ENCODE measurements at places on chromosomes 6 and 20.
A peak's percentile ranks its signal among the peaks of the same experiment; 100 is the strongest.

GRCh38 chr6:30829033-30829432, 55.3 kb upstream of the DDR1 start:
- no peak for DNase-seq

GRCh38 chr20:61263084-61263695, 11.1 kb downstream of the CDH4 start:
- DNase-seq, result no peak

DNA sequence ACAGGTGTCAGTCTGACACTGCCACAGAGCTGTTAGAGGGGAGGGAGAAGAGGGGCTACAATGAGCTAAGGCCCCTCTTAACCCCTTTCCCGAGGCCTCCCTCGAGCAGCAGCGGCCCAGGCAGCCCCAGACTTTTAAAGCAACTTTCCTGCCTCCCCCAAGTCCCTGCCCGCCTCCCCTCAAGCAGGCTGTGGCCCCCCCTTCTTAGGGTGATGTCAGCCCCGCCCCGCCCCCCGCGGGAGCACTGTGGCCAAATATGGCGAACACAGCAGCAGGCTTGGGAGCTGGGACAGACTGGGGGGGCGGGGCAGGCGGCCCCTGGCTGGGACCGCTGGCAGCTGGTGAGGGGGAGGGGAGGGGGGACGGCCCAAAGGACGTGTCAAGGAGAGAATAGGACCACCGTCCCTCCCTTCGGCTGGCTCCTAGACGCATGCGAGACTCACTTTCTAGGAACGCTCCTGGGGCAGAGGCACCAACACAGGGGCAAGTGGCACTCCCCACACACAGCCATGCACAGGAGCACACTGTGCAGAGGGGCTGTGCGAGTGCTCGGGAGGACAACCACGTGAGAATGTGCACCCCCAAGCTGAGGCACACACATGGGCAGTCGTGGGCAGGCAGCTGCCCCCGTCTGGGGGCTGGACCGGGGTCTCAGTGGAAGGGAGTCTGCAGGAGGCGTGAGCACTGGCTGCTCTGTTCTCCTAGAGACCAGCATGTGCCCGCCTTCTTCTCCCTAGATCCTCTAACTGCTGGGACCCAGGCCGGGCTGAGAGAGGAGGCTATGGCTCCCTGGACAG, 6.7 kb downstream of the TEAD3 start:
- no peak for DNase-seq

DNA sequence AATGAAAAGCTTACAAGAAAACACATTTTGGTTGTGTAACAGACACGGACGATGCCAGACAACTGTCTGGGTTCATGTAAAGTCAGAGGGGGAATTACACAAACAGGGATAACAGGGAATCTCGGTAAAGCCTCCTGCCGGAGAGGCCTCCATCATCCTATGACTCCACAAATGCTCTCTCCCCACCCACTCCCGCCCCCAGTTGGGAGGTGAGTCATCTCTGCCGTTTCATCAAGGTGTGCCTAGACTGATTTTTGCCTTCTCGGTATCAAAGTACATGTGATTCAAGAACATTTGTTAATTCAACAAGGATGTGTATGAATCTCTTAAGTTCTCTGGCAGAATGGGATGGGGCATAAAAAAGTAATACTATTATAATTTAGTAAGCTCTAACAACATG, 304.9 kb upstream of the PRDM1 start:
- no peak for DNase-seq

DNA sequence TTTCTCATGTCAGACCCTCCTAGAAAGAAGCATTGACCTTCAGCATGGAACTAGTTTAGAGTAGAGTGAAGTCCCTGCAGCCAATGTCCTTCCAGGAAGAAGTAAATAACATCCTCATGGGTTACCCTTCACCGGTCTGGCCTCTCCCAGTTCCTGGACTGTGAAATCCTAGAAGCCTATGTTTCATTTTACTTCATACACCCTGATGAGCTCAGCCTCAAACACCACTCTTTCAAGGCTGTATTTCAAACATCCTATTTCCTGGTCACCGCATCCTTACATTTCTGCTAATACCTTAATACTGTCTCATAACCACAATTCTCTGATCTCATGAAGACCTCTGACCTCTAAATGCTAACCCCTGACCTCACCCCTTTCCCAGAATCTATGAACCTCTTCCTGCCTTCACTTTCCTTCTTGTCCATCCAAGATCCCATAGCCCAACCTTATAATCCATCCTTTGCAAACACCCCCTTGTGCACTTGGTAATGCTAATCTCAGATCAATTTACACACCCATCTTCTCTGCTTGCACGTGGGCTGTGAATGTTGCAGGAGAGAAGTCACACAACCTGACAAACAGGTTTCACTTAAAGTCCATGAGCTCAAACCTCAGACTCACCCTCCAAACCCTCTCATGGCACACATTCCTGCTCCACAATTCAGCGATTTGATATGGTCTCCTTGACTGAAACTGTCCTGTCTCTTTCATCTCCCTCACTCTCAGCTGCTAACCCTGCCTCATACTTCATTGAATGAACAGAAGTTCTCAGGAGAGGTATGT, 30.2 kb downstream of the SLC2A10 start:
- peak; percentile 48 for DNase-seq

- DNase-seq, result no peak
Measured at GRCh38 chr6:79993012-79993910, 11.2 kb upstream of the TTK start.

DNA sequence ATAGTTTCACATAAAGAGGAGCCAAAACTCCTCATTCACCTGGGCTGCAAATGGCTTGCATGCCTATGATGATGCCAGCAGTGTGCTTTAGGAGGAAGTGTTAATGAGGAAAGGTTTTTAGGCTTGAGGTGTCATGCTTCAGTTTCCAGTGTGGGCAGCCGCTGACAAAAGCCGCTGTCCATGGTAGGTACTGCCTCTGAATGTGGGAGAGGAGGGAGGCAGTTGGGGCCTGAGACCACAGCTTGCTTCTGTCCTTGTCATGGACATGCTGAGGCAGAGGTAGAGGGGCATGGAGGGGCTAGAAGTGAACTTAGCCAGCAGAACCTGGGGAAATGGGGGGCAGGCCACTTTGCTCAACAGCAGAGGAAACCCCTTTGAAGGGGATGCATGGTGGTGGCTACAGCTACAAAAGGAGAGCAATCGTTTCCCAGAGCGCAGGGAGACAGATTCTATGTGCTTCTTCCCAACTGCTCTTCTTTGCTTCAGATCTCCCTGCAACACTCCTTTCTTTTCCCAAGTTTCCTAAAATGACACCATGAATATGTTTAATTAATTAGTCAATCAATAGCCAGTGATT, 372.1 kb upstream of the CNR1 start:
- DNase-seq, result no peak

- DNase-seq, result no peak
Measured at GRCh38 chr6:105808571-105808970, 277.6 kb upstream of the PRDM1 start.

GRCh38 chr6:40427196-40427595, 160.0 kb downstream of the LRFN2 start:
- no peak for DNase-seq

DNA sequence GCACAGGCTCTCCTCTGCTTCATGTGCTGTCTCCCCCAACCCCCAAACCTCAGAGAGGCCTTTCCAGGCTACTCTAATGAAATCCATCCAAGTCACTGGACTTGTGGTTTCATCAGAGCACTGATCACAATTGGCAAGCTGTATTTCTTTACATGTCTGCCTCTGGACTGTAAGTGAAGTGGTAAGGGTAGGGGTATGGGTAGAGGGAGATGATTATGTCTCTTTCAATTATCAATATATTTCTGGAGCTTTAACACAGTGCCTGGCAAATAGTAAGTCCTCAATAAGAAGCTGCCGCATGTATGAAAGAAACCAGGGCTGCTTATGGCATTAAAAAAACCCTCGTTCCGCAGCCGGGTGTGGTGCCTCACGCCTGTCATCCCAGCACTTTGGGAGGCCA, 5.4 kb downstream of the TRERF1 start:
- DNase-seq, result no peak

DNA sequence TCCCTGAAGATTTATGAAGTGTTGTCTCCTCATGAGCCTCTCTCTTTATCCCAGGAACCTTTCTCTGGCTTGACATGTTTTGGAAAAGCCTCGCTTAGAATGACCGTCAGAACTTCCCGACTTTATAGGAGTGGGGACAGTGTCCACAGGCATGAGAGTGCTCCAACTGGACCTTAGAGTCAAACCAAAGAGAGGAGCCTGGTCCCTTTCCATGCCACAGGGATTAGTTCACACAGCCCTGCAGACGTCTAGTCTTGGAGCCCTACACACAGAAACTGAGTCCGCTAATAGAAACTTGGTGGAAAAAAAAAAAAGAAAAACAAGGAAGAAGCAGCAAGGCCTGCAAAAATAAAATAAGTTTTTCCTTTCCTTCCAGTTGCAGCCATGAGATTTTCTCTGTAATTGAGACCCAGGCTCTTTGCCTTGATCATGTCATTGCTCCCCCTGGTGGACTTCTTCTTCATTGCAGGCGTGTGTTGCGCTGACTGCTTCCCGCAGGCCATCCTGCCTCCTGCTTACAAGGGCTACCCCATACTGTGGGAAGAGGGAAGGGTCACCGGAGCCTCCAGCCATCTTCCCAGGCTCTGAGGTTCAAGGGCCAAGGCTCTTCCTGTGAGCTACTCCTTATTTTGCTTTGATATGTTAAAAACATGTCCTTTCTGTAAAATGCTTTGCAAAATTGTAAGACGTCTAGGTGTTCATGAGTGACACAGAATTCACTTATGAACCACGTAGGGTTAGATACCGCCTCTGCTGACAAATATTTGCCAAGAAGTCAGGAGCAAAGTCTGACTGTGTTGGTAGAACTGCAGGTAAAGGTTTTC, 201.0 kb downstream of the UST start:
- peak; percentile 85 for DNase-seq

DNA sequence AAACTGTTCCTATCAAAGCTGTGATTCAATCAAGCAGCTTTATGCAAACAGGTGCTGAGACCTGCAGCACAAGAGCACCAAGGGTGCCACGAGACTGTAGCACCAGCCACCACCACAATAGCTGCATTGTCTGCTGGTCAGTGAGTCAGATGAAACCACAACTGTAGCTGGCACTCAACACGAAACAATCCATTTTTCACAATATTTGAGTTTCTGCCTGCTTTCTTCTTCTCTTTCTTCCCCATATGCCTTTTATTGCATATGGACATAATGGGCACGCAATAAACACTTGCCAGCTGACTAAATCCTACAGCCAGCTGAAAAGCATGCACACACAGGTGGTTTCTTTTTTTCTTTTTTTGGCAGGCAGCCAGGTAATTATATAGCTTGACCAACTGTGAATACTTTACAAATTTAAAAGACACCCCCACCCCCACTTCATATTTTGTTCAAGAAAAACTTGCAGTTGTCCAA, 16.6 kb downstream of the SLC2A12 start:
- DNase-seq, result peak; percentile 77

DNA sequence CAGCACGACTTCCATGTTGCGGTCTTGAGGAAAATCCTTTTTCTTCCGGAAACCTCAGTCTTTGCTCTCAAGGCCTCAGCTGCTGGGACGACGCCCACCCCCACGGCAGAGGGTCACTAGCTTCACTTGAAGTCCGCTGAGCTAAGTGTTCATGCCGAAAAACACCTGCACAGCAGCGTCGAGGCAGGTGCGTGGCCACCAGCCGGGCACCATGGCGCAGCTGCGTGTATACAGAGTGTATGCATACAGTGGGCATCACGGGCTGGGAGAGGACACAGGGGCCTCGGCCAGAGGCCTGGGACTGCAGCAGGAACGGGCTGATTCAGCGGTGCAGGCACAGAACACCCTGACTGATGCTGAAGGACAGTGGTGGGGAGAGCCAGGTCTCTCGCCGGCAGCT, 20.1 kb downstream of the KCNQ2 start:
- no peak for DNase-seq

- no peak for DNase-seq
Measured at GRCh38 chr6:32857156-32857891, 3.3 kb downstream of the PSMB9 start.

DNA sequence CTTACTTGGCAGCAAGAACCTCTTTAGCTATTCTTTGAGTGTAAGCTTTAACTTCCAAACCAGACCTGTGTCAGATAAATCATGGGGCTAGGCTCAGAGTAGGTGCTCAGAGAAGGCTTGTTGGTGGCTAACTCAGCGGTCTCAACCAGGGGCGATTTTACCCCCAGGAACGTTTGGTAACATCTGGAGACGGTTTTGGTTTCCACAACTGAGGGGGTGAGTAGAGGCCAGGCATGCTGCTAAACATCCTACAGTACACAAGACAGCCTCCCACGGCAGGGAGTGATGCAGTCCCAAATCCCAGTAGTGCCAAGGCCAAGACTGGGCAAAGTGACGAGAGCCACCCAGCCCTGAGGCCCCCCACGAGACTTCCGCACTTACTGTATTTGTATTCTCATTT, 59.2 kb downstream of the RAB44 start:
- no peak for DNase-seq

GRCh38 chr6:144757299-144757698, 472.2 kb downstream of the UTRN start:
- DNase-seq, result no peak

DNA sequence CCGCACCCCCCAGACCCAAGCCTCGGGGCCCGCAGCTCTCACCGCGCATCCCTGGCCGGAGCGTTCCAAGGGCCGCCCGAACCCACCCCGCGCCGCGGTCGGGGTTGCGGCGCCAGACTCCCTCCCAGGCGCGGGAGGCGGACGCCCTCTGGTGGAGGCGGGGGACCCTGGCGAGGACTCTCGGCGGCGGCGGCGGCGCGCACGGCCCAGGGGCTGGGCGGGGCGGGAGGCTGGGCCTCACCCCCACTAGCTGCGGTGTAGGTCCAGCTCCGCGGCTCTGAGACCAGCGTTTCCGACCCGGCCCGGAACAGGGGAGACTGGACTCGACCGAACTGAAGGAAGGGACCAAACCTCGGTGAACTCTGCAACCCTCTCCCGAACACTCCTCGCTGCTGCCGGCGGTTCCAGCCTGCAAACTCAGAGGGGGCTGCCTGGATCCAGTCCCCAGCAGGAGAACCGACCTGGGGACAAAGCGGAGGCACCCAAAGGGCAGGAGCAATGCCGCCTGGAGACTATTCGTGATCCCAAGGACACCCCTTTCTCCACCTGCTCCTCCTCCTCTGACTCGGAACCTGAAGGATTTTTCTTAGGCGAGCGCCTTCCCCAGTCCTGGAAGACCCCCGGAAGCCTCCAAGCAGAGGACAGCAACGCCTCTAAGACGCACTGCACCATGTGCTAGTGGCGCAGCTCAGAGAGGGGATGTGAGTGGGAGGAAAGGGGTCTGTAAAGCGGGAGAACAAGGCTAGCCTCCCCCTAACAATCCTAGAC, 859 bp upstream of the TOMM6 start:
- DNase-seq, result peak; percentile 49

GRCh38 chr6:109949281-109950065, 28.6 kb upstream of the GPR6 start:
- no peak for DNase-seq
